ENCODE measurements at places on chromosomes 11 and 22.

DNA sequence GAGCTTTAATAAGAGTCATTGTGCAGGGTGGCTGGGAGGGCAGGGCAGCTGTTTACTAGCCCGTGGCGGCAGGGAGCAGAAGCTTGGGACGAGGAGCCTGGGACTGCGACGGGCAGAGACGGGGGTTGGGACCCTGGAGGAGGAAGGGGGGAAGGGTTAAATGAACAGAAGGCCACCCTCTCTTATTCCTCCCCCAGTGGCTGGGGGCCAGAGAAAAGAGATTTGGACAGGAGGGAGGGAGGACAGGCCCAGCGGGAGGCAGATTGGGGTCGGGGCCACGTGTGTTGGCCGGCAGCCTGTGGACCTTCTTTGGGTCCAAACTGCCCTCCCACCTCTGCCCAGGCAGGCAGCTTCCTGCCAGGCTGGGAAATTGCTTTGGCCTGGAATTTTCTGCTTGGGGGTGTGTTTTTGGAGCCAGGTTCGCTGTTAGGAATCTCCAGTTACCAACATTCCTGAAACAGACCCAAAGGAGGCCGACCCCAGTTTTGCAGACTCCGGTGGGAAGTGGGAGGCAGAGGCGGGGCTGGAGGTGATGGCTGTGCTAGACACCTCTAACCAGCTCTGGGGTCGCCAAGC is 50.2 kb downstream of the APOL3 start:
- no peak for DNase-seq

GRCh38 chr11:44444770-44445321 is 120.6 kb upstream of the CD82 start:
- no peak for DNase-seq

DNA sequence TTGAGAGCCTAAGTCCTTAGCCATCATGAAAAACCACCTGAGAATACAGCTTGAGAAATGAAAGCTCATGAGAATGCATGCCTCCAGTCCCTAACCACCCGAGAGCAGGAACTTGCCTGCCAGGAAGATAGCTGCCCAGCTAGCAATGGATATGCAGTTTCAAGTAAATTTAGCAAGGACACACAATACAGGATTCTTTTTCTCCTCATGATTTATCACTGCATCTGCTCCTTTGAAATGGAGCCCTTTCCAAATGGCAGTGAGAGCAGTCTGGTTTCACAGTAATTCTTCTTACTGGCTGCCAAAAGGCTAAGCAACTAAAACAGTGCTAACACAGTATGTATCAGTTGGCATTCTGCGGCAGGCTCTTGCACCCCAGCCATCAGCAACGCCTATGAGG is 109.9 kb downstream of the MICAL3 start:
- DNase-seq = no peak

- no peak for DNase-seq
Observed at GRCh38 chr22:22408731-22409696, 99.5 kb downstream of the ZNF280B start.

DNA sequence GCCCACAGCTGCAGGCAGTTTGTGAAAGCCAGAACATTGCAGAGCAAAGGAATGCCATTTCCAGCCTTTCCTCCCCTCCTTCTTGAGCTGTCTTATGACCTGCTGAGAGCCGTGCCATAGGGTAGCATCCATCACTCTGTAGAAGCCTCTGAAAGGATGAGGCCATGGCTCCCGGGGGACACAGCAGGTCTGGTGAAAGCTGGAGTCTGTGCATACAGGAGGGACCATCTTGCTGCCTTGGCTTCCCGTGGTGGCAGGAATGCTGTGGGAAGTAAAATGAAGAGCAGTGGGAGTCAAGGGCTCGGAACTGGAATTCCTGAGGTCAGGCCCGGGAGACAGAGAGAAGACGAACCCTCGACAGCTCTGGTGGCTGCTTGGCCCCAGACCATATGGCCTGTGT is 30.9 kb downstream of the ANO1 start:
- no peak for DNase-seq

DNA sequence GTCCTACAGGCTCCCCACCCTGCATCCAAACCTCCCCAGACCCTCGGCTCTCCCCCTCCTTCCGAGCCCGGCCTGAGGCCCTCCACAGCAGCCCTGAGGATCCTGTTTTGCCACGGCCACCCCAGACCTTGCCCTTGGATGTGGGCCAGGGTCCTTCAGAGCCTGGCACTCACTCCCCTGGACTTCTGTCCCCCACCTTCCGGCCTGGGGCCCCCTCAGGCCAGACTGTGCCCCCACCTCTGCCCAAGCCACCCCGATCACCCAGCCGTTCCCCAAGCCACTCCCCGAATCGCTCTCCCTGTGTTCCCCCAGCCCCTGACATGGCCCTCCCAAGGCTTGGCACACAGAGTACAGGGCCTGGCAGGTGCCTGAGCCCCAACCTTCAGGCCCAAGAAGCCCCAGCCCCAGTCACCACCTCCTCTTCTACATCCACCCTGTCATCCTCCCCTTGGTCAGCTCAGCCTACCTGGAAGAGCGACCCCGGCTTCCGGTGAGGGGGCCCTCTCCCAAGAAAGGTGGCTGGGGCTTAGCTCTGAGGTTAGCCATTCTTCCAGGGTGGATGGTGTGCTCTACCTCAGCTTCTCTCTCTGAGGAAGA is 2.9 kb downstream of the INPP5J start:
- DNase-seq = no peak

- DNase-seq = no peak
Observed at GRCh38 chr11:64339754-64340408, at the start of gene CCDC88B. Gene CCDC88B, plus strand, starts transcription at chr11:64340204. Its CDS starts 63 bp downstream, at chr11:64340267.

DNA sequence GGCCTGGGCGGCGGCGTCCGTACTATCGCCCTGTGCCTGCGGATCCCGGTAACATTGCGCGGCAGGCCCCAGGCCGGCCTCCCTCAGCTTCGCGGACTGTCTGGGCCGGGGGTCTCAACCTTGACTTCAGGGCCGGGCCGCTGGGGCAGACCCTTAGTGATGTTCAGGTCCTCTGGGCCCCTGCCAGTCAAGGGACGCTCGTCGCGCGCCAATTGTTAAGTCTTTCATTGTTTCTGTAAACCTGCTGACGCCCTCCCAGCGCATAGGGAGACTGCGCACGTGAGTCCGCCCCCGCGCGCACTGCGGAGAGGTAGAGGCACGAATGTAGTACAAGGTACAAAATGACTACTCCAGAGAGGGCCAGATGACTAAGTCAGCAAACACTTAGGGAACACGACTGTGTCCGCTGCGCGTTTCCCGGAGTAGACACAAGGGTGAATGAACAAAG is 451 bp upstream of the HDHD5 start:
- DNase-seq = no peak

DNA sequence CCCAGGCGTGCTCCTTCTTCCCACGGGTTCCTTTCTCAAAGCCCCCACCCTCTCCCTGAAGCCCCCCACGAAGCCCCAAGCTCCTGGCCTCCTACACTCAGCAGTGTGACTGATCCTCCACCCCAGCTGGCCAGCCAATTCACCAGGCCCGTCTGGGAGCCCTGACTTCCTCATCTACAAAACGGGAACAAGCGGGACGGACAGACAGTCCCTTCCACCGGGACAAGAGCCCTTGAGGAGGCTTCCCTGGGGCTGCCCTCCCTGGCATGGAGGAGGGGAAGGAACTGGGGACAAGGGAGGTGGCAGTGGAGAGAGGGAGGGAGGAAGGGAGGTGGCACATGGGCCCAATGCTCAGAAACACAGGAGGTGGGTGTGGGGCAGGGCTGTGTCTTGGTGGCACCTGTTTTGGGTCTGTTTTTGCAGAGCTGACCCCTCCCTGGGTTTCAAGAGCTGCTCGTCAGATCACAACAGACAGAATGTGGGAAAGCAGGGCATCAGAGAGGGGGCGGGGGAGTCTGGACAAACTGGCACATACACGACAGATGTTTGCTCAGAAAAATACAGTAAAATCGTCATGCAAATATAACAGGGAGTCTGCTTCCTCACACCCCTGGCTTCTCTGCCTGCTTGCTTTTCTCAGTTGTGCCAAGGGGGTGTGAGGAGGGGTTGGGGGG is 56.8 kb downstream of the ELFN2 start:
- no peak for DNase-seq

Measured in NCI-H1048 (cell line).